ENCODE measurements at places on chromosomes 2 and 18.

DNA sequence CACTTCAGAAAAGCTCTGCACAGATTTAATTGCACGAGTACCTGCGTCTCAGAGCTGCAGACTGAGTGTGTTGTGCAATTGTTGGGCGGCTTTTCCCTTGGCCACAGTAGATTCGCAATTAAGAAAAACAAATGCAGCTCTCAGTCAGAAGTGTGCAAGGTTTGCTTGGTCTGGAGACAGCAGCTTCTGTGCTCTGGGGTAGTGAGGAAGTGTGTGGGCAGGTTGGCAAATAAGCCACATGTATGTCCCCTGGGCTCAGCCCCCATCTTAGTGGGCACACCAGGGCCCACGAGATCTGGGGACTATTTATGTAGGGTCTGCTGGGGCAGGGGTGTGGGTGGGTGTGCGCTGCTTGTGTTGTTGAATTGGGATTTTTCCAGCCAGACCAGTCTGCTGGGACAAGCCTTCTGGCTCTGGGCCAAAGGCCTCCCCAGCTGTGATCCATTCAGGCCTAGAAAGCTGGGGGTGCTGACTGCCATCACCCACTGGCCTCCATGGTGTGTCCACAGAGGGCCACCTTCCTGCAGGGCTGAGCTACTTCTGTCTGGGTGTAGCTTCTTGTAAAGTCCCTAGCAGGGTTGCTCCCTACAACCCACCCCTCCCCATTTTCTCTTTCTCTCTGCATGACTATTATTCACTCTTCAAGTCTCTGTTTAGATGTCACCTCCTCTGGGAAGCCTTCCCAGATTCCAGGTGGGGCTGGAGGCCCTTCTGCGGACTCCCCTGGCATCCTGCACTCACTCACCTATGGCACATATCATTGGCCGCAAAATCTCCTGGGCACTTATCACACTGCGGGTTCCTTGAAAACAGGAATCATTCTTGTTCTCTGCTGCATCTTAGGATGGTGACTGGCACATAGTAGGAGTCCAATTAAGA is 67.8 kb downstream of the ODC1 start:
- DNase-seq, result peak; percentile 17

DNA sequence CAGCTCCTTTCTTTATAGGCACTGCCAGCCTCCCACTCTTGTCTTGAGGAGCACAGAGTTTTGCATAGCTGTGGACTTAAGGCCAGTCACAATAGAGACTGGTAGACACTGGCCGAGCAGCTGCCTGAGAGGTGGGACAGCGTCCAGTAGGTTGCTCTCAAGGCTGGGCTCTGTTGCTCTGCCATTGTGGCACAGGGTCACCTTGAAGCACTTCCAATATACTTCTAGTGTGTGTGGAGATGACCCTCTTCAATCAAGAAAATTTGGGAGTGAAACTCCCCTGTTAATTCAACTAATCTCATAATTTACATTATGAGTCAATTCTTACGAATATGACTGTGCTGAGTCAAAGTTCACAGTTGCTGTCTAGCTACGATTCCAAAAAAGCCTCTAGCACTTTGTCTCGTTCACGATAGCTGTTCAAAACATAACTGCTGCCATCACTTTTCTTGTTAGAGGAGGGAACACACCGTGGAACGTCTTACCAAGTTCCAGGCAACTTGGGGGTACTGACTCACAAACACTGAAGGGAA is 636.2 kb downstream of the EPHA4 start:
- peak; percentile 57 for DNase-seq

DNA sequence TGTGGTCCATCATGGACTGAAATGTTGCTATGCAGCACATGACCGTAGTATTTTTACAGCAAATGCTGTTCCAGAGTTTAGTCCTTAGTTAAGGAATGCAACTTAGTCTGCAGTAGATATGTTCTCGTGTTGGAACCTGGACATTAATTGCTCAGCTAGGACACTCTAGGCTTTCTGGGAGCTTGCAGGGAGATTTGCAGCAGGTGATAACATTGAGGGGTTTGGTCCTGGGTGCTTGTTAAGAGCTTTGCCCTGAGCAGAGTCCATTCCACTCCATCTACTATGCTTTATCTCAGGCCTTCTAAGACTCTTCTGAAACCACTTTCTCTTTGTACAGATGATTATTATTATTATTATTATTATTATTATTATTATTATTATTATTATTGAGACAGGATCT is 27.1 kb downstream of the DRC1 start:
- DNase-seq, result no peak

DNA sequence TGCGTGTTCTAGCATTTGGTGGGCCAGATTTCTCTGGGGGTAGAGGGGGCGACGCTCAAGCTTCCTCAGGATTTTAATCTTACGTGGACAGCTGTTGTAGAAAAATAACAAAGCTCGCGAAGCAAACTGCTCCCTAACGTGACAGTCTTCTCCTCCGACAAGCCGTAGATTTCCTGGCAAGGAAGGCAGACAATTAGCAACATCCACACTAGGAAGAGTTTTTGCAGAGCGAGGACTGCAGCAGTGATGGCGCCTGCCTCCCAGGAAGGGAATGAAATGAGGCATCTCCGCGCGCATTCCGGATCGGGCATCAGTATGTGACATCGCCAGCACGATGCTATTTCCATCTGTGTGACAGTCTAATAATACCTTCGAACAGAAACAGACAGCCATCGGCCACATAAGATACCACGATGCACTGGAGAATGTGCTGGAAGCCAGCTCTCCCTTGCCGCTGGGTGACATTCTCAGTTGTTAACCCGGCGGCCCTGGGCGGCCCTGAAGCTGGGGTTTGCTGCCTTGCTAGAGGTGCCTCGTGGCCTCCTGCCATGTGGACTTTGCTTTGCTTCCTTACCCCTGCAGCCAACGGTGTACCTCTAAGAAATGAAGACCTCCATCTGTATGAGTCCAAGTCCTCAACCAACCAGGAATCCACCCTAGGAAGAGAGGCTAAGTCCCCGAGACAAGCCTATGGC is 101.8 kb upstream of the AGAP1 start:
- no peak for DNase-seq

- no peak for DNase-seq
Observed at GRCh38 chr2:52429171-52429570, 1338.4 kb upstream of the CHAC2 start.

DNA sequence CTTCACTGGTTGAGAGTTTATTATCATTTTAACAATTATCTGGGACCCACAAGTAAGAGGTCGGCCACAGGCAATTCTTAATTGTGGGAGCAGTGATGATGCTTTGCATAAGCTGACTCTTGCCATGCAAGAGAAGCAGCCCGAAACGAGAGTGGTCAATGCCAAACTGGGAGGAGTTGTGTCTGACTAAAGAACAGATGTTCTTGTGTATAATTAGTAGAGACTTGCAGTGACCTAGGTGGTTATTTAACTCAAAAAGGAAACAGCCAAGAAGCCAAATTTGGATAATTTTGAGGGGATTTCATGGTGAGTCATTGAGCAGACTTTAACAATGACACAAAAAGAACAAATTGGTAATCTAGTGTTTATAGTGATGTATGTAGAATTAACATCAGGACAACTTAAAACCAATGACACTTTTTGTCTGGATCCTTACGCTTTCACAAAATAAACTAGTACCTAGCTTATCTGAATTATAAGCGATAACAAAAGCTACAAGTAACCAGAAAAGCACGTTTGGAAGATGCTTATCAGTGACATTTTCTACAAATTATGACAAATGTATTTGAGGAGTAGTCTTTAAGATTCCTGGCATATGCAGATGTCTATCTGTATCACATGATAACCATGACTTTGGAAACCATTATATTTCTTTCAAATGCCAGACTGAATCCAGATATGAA is 184.7 kb upstream of the DLGAP1 start:
- no peak for DNase-seq

Measured in activated CD4-positive, alpha-beta memory T cell treated with anti-CD3 and anti-CD28 coated beads for 36 hours (primary cell).